ENCODE measurements at places on chromosomes 12 and 14.

DNA sequence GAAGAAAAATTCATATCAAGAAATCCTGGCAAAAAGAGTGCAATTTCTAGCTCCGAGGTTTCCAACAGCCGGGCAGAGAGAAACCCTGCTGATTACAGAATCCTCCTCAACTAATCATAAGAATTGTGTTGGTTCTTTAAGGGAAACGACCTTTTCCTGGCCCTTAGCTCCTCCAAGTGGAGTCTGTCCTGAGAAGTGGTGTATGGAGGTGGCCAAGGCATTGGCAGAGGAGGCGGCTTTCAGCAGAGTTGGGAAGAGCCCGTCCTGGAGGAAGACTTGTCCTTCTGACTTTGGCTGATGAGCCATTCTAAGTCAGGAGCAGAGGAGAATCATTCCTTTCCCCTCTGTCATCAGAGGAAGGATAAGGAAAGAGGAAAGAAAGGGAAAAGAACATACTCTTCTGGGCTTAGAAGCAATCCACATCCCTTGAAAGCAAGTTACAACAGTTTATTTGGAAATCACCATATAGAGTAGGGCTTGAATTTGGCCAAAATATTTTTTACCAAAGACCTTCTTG, 46.5 kb upstream of the PTCSC3 start:
- DNase-seq = no peak

GRCh38 chr12:80411787-80412186, 32.2 kb upstream of the PTPRQ start:
- DNase-seq = no peak

GRCh38 chr12:119949145-119949544, 39.9 kb upstream of the BICDL1 start:
- DNase-seq = no peak

- DNase-seq = no peak
Observed at GRCh38 chr12:5008661-5009060, 35.0 kb upstream of the KCNA5 start.

GRCh38 chr12:20351406-20351805, 16.9 kb upstream of the PDE3A start:
- no peak for DNase-seq

- DNase-seq = no peak
Observed at GRCh38 chr14:21097636-21098075, 799 bp downstream of the ZNF219 start.

DNA sequence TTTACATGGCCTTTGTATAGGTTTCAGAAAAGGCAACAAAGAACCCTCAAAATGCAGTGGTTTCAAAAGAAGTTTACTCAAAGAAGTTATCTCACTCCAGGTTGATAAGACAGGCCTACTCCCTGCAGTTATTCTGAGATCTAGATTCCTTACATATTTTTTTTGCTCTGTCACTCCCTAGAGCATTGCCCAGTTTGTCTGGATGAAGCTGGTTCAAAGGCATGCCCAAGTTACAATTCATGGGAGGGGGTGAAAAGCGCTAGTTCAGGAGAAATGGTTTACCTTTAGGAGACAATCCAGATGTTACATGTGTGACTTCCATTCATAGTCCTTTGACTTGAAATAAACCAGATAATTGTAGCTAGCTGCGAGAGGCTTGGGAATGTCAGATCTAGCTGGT, 115.0 kb downstream of the TPH2 start:
- DNase-seq = no peak

DNA sequence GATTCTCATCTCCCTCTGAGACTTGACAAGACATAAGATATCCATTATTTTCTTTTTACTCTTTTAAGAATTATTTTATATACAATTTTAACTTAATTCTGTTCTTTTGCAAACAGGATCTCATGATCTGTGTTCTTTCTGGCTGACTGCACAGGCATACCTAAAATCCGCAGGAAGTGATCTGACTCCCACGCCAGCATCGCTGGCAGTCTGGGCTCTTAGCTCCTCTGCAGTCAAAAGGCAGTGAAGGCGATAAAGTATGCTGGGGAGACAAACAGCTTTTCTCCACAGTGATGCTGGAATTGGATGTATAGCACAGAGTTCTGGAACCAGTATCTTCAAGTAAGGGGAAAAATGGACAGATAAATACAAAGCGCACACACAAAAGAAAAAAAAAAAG, 52.4 kb downstream of the DICER1 start:
- no peak for DNase-seq

- DNase-seq = no peak
Observed at GRCh38 chr14:21091821-21092272, 6.6 kb downstream of the ZNF219 start.

DNA sequence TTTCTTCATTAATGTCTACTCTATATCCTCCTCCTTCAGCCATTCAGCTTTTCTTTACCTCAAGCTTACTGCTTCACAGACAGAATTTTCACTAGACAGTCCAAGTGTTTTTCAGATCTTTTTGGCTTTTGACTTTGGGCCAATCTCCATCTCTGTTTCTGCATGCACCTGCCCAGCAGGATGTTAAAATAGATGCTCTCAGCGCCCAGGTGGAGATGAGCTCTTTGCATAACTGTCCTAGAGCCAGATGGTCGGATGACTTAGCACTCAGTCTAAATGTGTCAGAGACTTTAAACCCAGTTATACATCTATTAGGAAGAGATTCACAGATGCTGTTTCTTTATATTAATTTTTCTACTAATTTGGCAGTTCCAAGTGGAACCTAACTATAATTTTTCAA, 80.3 kb upstream of the SSTR1 start:
- no peak for DNase-seq

- no peak for DNase-seq
Observed at GRCh38 chr14:32707742-32708500, 230.8 kb upstream of the NPAS3 start.

DNA sequence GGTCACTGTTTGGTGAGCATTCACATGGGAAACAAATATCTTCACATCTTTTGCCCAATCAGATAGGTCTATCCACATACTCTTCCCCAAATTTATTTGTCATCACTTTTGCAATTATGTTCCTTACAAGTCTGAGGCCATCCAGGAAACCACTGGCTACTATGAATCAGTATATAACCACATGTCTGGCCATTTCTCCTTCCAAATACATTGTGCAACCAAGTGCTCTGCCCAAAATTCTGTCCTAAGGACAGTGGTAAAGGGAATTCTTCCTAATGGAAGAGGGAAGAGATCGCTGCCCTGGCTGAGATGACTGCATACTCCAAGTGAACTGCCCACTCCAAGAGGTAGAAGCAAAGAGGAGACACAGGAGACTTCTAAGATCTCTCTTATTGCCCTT, 148.9 kb upstream of the MAX start:
- no peak for DNase-seq

DNA sequence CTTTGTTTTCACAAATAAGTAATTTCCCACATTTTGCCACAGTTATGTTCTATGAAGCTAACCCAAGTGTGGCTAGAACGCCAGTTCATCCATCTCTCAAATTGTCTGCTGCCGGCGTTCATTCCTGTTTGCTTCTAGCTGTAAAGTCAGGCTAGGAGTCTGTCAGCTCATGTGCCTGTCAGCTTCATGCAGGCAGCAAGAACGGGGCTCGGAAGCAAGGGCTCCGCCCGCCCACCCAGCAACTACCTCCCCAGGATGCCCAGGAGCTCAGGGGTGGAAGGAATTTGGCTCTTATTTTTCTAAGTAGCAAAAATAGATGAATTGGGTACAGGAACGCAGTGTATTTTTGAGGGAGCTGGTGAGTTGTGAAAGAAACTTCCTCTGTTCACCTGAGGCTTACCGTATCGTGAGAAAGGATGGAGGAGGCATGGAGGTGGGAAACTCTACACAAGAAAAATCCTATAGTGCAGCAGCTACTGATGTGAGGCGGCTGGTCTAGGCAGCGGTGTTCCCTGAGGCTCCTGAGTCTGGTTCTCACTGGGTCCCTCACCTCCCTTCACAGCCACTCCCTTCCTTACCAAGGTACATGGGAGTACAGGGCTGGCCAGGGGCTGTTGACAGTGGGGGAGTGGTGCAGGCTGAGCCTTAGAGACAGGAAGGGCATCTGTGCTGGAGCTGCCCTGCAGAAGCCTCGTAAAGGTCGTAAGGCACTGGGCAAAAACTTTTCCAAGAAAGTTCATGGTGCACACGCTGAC, 54.5 kb upstream of the AMN start:
- no peak for DNase-seq

DNA sequence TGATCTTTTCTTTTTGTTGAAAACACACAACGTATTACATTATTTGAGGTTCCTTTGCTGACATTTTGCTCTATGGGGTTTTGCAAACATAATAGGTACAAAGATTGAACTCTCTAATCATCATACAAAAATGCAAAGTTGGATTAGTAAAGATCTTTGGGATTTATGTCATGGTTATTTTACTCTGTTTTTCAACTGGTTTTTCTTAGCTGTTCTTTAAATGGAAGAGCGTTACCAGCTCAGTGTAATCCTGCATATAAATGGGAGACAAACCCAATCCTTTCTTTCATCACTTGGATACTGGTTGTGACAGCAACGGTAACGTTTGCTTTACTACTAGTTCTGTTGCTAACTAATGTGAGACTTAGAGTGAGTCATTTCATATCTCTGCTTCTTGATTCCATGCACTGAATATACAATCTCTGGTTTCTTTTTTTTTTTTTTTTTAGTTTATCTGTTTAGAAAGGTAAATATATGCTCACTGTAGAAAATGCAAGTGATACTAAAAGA, 104.9 kb upstream of the NOVA1 start:
- no peak for DNase-seq

- no peak for DNase-seq
Observed at GRCh38 chr12:50282721-50283228, 545 bp downstream of the LIMA1 start.

GRCh38 chr12:1093166-1093751, 102.2 kb downstream of the ERC1 start:
- DNase-seq = no peak

GRCh38 chr12:2609020-2609419, 185.8 kb upstream of the FKBP4 start:
- DNase-seq = no peak

DNA sequence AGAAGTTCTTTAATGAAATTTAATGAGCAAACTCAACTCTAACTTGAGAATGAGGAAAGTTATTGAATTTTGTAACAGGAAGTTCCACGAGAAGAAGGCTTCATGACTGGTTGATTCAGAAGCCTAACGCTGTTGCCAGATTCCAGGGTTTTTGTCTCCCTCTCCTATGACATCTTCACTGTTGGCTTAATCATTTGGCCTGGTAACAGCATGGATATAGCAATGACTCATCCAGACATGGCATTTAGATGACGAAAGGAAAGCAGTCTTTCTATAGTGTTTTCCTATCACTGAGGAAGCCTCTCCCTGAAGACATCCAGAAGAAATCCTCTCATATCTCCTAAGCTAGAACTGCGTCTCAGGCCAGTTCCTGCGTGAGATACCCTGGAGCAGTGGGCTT, 9.4 kb upstream of the KCNA1 start:
- no peak for DNase-seq

DNA sequence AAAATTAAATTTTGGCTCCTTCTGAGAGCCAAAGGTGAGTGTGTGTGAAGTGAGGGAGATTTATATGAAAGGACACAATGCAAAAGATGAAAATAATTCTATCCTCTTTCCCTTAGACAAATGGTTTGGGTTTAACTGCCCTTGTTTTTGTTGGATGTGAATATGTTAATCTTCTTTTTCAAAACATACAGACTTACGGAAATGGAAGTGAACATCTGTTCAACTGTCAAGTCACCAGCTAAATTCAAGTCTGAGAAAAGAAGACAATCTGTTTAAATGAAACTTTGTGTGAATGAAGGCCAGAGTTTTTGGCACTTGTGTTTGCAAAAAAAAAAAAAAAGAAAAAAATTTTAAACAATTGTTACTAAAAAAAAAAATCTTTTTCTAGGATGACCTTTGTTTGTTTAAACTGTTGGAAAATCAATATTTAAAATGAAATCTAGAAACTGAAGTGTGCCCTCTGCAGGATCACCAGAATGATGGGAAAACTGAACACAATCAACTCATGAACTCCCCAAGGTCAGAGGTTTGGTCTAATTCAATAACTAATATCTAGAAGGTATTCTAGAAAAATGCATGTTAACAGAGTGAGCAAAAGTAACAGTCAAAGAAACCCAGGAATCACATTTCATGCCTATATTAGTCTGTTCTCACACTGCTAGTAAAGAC, 448.8 kb downstream of the FLRT2 start:
- DNase-seq = no peak

GRCh38 chr12:1947081-1947480, 28.6 kb upstream of the CACNA2D4 start:
- DNase-seq = no peak

Data from SK-N-MC (cell line).